ENCODE measurements at places on chromosomes 11 and 22.
A peak's percentile ranks its signal among the peaks of the same experiment; 100 is the strongest.

GRCh38 chr11:70138403-70138802 lies 60.3 kb downstream of the ANO1 start:
- no peak for DNase-seq

GRCh38 chr11:117547946-117548345 lies 220.3 kb downstream of the CEP164 start:
- DNase-seq, result no peak

GRCh38 chr11:14589421-14589820 lies 54.2 kb upstream of the PDE3B start:
- DNase-seq, result no peak

DNA sequence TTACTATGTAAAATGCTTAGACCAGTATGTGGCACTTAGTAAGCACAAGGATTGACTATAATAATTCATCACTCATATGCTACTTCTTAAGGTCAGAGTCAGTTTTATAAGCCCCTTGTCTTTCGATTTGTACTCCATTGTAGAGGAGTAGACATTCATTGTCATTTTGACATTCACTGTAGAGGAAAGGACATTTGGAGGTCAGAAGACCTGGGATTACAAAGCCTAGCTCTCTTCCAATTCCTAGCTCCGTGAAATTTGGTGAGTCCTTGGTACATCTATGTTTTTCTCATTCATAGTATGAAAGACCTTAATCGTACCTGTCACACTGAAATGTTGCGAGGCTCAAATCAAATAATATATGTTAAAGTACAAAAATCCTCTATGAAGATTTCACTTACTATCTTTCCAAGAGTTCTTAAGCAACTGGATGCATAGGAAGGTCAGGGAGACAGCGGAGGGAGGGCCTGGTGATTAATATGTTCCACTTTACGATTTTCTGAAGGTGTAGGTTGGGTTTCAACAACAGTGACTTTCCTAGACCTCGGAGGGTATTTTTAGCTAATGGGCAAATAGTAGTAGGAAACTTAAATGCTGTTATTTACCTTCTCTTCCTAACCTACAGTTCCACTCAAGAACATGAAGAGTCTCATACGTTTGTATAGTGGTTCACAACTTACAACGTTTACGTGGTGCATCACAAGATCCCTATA lies 1.4 kb upstream of the EMSY start:
- DNase-seq, result peak; percentile 11

- DNase-seq, result no peak
Observed at GRCh38 chr22:50640857-50641647, 13.1 kb upstream of the ARSA start.

GRCh38 chr11:118705791-118706545 lies 26.5 kb upstream of the TREH start:
- DNase-seq, result no peak

GRCh38 chr11:19525276-19525675 lies 187.4 kb upstream of the NAV2 start:
- DNase-seq, result no peak

GRCh38 chr11:65981101-65981740 lies 19.7 kb downstream of the SART1 start:
- no peak for DNase-seq

GRCh38 chr22:34973926-34974325 lies 92.0 kb upstream of the ISX start:
- no peak for DNase-seq
